Glutamatergic neuron (in vitro differentiated cells): ENCODE measurements at places on chromosomes 2 and 18. TPM values are rescaled to one million over a fixed set of nuclear protein-coding genes. Genes with fewer than 3 reads are reported as not detected.

Gene AGFG1
- total RNA-seq: 108 TPM

Gene DUSP19
- 1.6 TPM for total RNA-seq

Gene DSG4
- total RNA-seq: not detected

Gene PREB
- total RNA-seq: 35.5 TPM

Gene EGR4
- total RNA-seq: not detected

Gene UGT1A3
- total RNA-seq: not detected

DNA sequence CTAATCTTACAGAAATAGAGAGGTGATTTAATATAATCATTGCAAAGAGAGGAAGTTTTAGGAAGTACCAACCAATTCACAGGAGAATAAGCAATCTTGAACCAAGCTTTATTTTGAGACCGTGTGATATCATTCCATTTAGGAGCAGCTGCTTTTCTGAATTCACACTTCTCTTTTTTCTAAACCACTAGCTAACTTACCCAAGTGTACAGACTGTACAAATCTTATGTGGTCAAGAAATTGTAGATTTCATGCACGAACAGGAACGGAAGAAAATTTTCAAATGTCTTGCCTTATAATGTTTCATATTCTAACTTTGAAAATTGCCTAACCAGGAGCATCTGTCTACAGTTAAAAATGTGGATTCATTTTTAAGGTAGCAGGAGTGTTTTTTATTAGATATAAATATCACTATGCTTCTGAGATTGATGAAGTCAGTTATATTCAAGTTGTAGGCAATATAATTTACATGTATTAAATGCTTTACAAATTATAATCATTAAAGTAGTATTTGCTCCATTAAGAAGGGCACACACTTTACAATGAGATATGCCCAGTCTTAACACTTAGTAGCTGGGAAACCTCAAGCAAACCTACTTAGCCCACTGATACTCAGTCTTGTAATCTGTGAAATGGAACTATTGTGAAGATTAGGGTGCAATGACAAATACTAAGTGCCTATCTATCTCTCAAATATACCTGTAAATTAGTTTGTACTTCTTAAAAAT is 302.2 kb upstream of the STON1 start:
- no peak overlapping the region for H3K27ac ChIP-seq
- DNase-seq: no peak
- H3K4me3 ChIP-seq: no peak overlapping the region
- H3K36me3 ChIP-seq: no peaks in the 10 kb centered on the region
- H3K27me3 ChIP-seq: no peaks in the 10 kb centered on the region

DNA sequence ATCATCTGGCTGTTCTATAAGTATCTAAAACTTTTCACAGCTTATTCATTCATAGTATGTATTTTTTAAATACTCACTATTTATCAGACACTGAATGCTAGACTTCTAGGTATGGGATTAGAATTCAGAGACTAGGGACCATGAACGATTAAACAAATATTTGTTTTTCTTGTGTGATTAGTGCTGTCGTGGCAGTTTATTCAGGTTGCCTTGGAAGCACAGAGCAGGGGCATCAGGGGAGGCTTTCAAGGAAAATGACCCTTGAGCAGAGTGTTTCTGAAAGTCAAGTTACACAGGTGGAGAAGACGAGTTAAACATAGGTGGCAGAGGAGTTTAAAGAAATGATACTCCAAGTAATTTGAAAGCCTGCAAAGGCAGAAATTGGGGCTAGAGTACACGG is 5.7 kb downstream of the SPOPL start:
- H3K27ac ChIP-seq: no peak overlapping the region
- H3K27me3 ChIP-seq: peaks cover 3% of the 10 kb centered on the region
- H3K4me1 ChIP-seq: peaks cover 5% of the 10 kb centered on the region
- DNase-seq: no peak
- H3K4me3 ChIP-seq: no peak overlapping the region

- no peak for DNase-seq
- peaks cover 3% of the 10 kb centered on the region for H3K27me3 ChIP-seq
- no peak overlapping the region for H3K4me3 ChIP-seq
- peaks cover 14% of the 10 kb centered on the region for H3K4me1 ChIP-seq
Observed at GRCh38 chr2:171811245-171811628, 82.8 kb downstream of the SLC25A12 start.

GRCh38 chr2:1975060-1975459 is 230.7 kb upstream of the PXDN start:
- peaks cover 1% of the 10 kb centered on the region for H3K27me3 ChIP-seq
- H3K4me1 ChIP-seq: peaks cover 24% of the 10 kb centered on the region
- no peak overlapping the region for H3K4me3 ChIP-seq
- DNase-seq: no peak
- no peaks in the 10 kb centered on the region for H3K36me3 ChIP-seq
- H3K27ac ChIP-seq: no peak overlapping the region

- no peak overlapping the region for H3K27ac ChIP-seq
- H3K4me1 ChIP-seq: peaks cover 29% of the 10 kb centered on the region
- no peak overlapping the region for H3K4me3 ChIP-seq
- H3K36me3 ChIP-seq: no peaks in the 10 kb centered on the region
- H3K27me3 ChIP-seq: peaks cover 3% of the 10 kb centered on the region
Observed at GRCh38 chr2:111139637-111140317, 19.1 kb downstream of the BCL2L11 start.

GRCh38 chr2:42767080-42767898 is 3.4 kb upstream of the OXER1 start:
- H3K4me3 ChIP-seq: no peak overlapping the region
- DNase-seq: no peak
- H3K27me3 ChIP-seq: peaks cover 12% of the 10 kb centered on the region
- H3K4me1 ChIP-seq: peaks cover 3% of the 10 kb centered on the region
- H3K27ac ChIP-seq: no peak overlapping the region

- DNase-seq: no peak
- no peak overlapping the region for H3K27ac ChIP-seq
- H3K4me1 ChIP-seq: peaks cover 4% of the 10 kb centered on the region
- no peak overlapping the region for H3K4me3 ChIP-seq
- no peaks in the 10 kb centered on the region for H3K27me3 ChIP-seq
Observed at GRCh38 chr18:28789502-28789901, 612.6 kb upstream of the CDH2 start.

DNA sequence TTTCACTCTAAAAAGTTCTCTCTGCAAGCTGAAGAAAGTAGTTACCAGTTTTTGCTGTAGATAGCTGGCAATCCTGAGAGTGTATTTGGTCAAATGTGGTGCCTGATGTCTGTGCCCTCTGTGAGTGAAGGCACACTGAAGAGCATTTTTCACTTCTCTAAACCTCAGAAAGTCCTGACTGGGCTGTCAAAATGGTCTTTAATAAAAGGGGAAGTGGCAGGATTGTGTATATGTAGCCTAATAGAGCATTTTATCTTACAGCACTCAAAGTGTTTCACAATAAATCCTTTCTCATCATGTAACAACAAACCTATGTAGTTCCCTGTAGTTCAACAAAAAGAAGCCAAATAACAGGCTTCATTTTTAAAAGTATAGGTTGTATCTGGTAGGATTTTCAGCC is 1552.3 kb upstream of the SLC39A10 start:
- no peaks in the 10 kb centered on the region for H3K36me3 ChIP-seq
- no peak for DNase-seq
- no peak overlapping the region for H3K4me3 ChIP-seq
- no peaks in the 10 kb centered on the region for H3K4me1 ChIP-seq
- H3K27ac ChIP-seq: no peak overlapping the region
